ENCODE measurements at places on chromosomes 7 and 10.
A peak's percentile ranks its signal among the peaks of the same experiment; 100 is the strongest.

DNA sequence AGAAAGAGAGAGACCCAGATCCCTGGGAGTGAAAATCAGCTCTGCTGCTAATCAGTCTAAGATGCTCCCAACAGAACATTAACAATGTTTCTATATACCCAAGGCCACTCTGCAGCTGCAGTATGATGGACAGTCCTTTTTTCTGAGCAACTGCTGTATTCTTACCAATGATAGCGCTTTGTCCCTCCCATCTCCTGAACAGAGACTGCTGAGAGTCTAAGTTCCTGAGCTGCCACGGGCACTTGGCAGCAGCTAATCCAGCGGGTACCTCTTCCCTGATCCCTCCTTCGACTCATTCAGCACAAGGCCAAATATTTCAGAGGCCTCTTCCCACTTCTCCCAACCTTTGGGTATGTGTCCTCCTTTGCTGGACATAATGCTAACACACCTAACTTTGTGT, 7.7 kb downstream of the CPVL start:
- DNase-seq = no peak

- DNase-seq = no peak
Observed at GRCh38 chr10:30625080-30625479, 4.5 kb downstream of the LYZL2 start.

GRCh38 chr10:287026-287709, 151.9 kb downstream of the ZMYND11 start:
- no peak for DNase-seq

DNA sequence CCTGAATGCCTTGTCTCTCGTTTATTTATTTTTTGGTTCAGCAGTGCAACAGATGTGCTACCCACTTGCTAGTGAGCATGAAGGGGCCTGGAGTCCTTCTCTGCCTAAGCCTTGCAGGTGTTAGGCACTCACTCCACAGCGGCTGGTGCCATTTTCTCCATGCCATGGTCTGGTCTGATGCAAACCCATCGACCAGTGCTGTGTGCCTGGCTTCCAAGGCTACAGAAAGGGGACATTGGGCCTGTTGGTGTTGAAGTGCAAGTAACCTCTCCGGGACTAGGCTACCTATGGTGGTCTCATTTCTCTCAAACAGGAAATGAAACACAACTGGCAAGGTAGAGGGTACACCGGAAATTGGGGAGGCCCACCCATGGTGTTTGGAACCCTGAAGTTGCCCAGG, 198.1 kb downstream of the ADARB2 start:
- DNase-seq = no peak

- no peak for DNase-seq
Observed at GRCh38 chr7:75716992-75717626, 21.6 kb downstream of the HIP1 start.

GRCh38 chr7:84510505-84510904, 315.9 kb upstream of the SEMA3A start:
- no peak for DNase-seq

DNA sequence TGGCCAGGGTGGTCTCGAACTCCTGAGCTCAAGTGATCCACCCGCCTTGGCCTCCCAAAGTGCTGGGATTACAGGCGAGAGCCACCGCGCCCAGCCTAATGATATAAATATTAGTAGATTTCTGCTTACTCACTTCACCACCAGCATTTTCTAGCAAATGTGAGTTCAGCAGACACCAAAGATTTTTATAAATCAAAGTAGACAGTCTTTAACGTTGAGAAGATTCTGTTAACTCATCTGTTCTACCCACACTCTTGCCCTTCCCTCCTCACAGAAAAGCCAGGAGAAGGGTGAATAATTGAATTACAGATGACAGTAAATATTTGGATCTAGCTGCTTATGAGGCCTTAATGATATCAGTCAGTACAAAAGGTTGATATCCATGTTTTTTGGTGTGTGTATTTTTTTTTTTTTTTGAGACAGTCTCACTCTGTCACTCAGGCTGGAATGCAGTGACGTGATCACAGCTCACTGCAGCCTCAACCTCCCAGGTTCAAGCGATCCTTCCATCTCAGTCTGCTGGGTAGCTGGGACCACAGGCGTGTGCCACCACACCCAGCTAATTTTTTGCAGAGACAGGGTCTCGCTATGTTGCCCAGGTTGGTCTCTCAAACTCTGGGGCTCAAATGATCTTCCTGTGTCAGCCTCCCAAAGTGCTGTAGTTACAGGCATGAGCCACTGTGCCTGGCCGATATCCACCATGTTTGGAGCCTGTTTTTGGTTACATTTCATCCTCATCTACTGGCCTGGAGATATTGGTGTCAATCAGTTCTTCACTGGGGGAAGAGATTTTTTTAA, 120.5 kb downstream of the CUX1 start:
- no peak for DNase-seq

GRCh38 chr7:130009848-130010688, 41.1 kb downstream of the ZC3HC1 start:
- peak; percentile 95 for DNase-seq

DNA sequence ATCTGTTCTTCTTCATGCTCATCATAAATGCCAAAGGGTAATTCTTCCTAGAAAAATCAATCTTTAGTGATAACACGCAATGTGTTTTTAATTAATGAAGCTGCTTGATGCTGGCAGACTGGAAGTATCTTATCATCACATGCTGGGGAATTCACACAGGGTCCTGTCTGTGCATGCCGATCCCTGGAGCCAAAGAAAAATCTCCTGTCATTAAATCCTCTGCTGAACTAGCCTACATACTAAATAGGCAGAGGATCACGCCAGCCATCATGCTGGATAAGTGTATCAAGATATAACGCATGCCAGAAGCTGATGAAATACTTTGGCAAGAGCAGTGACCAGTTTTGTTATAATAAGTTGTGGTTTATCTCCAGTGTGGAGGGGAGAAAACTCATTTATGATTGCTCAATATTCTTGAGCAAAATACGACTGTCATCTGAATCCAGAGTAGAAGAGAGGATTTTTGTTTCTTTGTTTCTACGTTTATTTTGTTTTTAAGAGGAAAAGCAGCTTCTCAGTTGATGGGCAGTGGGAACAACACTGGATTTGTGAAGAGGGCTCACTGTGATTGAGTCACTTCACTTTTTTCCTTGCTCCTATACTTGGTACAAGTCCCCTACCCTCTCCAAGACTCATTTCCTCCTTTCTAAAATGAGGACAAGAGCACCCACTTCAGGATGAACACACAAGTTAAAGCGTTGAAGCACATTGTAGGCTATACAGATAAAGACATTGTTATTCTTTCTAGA, 649.1 kb downstream of the TNS3 start:
- peak; percentile 63 for DNase-seq

- no peak for DNase-seq
Observed at GRCh38 chr10:127402596-127403409, 146.3 kb upstream of the NPS start.

GRCh38 chr7:139182363-139182762, 48.7 kb upstream of the UBN2 start:
- DNase-seq = no peak

DNA sequence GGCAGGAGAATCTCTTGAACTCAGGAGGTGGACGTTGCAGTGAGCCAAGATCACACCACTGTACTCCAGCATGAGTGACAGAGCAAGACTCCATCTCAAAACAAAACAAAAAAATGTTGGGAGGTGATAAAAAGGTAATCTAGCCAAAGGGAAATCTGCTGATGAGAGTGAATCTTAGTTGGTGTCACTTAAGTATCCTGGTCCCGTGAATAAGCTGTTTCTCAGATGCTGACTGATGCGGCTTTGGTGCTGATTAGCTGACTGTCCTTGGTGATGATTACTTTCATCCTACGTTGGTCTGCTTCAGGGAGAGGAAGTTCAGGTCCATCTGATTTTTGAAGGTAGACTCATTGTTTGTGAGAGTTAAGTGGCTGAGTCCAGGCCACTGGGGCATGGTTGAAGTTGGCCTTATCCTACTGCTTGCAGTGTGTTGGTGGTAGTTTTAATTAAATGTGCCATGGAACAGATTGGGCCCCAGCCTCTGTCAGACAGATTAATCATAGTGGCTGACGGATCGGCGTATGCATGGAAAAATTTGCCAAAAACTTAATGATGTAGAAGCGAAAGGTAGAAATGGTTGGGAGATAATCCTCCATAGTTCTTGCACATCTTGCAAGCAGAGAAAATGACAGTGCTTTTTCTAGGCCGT, 17.4 kb upstream of the TMEM236 start:
- no peak for DNase-seq

- DNase-seq = no peak
Observed at GRCh38 chr7:110591341-110591740, 499.6 kb upstream of the LRRN3 start.

GRCh38 chr10:77898323-77899079, 28.1 kb downstream of the DLG5 start:
- DNase-seq = no peak

DNA sequence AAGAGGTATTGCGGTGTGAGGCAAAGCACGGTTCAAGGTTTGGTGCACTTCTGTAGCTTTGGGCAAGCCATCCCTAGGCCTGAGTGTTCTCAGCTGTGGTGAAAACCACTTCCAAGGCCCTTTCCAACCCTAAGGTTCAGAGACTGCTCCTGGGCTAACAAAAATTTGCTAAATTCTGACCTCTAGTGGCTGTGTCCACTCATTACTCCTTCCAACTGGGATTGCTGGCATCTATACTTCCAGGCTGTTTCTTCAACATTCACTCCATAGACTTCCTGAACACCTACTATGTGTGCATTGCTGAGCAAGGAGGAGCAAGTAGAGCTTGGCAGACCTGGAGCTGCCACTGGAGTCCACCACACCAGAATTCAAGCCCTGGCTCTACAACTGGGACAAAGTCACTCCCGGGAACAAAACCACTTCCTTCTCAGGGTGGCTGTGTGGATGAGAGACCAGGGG, 29.3 kb upstream of the SH3PXD2A start:
- DNase-seq = peak; percentile 58
